Stimulated activated CD8-positive, alpha-beta memory T cell treated with anti-CD3 and anti-CD28 coated beads, Interleukin-15, amount 100 ng/mL, for 24 hours (primary cell): ENCODE measurements at places on chromosomes 5 and 9.

DNA sequence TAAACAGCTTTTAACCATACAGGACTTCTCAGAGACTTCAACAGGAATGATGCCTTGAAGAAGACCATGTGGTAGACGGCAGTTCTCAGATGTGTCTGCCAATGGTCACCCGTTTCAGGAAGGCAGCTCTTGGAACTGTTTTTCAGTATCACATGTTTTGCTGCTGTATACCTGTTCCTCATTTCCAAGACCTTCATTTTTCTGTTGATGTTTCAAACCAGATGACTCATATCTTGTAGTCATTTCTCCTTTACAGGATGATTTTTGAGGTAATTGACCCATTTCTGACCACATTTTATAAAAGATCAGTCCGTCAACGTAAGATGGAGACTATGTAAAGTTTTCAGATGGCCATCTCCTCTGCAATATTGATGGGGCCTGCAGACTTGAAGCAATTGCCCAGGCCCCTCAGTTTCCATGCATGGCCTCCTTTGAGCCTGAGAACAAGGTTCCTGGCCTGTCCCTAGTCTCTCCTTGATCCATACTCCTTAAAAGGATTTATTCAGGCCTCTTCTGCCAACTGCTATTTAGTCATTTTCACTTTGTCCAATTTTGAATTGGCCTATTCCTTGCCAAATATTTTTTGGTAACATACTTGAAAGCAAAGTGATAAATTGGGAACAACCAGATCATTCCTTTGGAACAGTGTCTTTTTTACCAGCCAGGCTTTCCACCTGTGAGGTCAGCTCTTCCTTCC is 128.6 kb downstream of the PDZD2 start:
- no peak for DNase-seq

- DNase-seq = no peak
Measured at GRCh38 chr5:34656001-34656699, at the start of gene RAI14. TSS of gene RAI14 (plus strand) at chr5:34656328. CDS start at chr5:34686920, 30,592 bp downstream.

DNA sequence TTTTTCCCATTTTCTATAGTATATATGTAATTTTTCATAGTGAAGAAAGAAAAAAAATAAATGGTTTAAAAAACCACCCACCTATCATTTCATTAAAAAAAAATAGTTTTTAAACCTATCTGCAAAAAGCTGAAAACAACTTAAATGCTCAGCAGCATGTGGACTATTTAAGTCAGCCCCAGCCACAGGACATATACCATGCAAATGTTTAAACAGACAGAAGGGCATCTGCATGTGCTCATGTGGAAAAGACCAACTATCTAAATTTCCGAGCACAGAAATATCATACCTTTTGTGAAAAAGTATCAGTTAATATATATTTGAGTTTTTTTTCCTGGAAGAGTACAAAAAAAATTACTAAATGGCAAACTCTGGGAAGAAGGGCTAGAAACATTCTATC is 143.4 kb downstream of the EPB41L4A start:
- DNase-seq = no peak

- no peak for DNase-seq
Measured at GRCh38 chr9:134960701-134961181, 43.0 kb upstream of the FCN1 start.

DNA sequence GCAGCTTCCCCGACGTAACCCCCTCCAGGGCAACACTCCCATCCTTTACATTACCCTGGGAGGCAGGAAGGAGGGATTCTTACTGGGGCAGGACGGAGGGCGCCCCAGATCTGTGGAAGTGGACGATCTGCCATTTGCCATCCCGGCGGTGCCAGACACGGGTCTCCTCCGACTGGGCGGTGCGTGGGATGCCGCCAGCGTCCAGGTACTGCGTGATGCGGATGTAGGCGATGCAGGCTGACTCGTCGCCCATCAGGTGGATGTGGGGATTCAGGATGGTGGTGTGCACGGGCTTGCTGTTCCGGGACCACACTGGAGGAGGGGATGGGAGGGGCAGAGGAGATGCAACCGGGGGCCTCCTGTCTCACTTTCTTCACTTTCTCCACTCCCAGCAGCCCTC is 33.0 kb downstream of the SLC6A7 start:
- DNase-seq = no peak

- DNase-seq = no peak
Measured at GRCh38 chr9:98168153-98168780, 24.2 kb downstream of the CORO2A start.

DNA sequence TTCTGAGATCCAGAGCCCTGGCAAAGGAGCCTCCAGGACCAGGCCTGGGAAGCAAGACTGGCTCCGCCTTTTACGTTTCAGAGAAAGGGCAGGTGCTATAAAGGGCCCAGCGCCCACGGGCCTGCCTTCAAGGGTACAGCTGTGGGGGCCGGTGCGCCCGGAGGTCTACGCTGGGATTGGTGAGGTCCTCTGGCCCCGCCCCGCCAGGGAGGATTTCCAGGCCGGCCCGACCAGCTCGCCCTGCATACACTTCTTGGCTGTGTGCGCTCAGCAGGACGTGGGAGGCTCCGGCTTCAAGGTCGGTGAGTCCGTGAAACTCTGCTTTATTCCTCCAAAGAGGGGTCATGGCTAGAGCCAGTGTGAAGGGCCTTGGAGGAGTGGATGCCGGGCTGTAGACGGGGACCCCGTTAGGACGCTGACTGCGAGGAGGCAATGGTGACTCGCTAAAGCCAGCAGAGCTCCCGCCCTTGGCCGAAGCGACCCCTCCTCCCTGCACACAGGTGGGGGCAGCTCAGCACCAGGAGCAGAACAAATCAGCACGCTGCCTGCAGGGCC is at the start of gene CKMT2:
TSS of gene CKMT2 (plus strand) at position 243 of the 555 bp plus-strand sequence. CDS start 17,811 bp downstream, outside the sequence.
- no peak for DNase-seq

- no peak for DNase-seq
Measured at GRCh38 chr9:107106416-107106815, 176.7 kb upstream of the RAD23B start.

DNA sequence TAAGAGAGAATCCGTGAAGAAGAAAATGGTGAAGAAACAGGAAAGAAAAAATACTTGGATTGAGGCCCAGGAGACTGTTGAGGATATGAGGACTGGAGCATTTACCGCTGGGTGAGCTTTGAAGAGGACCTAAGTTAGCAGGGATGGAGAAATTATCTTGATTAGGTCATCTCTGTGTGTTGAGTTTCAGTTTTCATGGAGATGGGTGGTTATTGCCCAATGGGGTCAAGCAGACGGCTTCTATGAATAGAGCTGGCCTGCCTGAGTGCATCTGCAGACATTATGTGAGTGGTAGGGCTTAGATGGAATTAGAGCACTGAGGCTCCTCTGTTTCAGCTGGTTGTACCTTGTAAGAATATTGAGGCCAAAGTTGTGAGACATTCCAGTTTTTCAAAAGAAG is 245.4 kb upstream of the FBXL7 start:
- DNase-seq = no peak

DNA sequence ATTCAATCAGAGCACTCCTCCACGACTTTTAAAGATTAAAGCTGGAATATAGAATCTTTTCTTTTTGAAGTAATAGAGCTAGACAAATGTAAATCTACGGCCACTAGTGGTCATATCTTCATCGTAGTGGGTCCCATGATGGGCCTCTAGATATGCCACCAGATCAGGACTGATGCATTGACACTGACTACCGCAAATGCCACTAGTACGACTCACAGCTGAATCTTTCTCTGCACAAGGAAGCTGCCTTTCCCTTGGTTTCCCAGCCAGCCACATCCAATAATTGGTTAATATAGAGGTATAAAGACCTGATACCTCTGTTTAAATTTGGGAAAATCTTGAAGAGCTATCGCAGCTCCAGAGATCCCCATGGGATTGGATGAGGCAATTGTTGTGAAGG is 37.8 kb upstream of the ADRB2 start:
- DNase-seq = no peak

DNA sequence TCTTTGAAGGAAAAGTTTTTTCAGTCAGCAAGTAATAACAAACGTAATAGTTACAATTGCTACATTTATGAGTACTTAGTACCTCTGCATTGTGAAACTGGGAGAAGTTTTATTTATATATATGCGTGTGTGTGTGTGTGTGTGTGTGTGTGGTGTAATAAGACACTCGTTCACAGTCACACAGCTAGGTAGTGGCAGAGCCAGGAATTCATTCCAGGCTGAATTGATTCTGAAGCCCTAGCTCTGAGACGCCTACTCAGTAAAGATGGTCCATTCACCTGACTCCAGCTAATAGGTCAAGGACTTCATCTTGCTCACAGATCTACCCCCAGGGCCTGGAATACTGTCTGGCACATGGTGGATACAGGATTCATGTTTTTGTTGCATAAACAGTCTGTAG is 13.6 kb upstream of the CAST start:
- DNase-seq = no peak

DNA sequence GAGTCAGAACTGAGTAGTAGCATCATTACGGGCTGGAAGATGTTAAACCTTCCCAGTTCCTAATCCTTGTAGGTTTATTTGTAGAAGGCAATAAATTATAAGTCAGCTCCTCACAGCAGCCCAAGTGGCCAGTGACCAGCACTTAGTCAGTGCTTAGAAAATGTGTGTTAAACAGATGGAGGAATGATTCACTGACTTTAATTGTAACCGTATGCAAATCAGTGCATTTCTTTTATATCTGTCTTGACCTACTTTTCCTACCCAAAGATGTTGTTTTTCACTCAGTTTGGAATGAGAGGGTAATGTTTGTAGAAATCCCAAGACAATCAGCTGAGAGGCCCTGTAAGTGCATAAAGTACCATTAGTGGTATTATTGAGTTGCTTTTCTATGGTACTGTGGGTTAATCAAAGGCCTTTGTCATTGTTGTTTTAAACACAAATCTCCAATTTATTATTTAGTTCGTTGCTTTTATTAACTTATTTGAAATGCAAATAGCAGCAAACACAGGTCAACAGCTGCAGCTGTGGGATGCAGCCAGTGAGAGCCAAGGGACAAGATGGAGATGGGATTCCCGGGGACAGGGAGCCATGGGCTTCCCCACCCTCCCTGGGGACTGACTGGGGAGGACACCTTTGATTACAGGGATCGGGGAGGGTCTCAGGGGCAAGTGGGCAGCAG is 49.8 kb downstream of the MAP1B start:
- no peak for DNase-seq

DNA sequence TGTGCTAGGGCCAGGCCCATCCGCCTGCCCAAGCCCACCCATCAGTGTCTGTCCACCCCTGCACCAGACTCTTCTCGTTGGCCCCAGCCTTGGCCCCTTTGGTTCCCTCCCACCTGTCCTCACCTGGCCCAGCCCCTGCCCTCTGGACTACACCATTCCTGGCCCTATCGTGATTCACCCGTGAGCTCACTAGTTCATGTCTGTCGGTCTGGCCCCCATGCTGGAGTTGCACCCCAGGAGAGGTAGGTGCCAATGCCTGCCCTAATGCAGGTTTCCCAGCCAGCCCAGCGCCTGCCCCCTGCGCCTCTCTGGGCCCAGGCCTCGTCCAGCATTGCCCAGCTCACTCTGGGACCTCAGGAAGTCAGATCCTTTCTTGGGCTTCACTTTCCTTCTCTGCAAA is 115.4 kb upstream of the LMX1B start:
- DNase-seq = no peak

- no peak for DNase-seq
Measured at GRCh38 chr5:65149827-65150226, 331.9 kb downstream of the ADAMTS6 start.

GRCh38 chr5:10913181-10913810 is 152.3 kb upstream of the DAP start:
- no peak for DNase-seq

- no peak for DNase-seq
Measured at GRCh38 chr9:72588336-72588735, 66.9 kb downstream of the TMC1 start.

GRCh38 chr5:173451031-173451430 is 122.8 kb upstream of the STC2 start:
- no peak for DNase-seq

GRCh38 chr5:89534331-89534730 is 651.3 kb upstream of the MEF2C start:
- DNase-seq = no peak

- DNase-seq = no peak
Measured at GRCh38 chr9:136848393-136849037, 694 bp upstream of the PHPT1 start.

GRCh38 chr9:3647652-3648051 is 121.9 kb upstream of the RFX3 start:
- no peak for DNase-seq

DNA sequence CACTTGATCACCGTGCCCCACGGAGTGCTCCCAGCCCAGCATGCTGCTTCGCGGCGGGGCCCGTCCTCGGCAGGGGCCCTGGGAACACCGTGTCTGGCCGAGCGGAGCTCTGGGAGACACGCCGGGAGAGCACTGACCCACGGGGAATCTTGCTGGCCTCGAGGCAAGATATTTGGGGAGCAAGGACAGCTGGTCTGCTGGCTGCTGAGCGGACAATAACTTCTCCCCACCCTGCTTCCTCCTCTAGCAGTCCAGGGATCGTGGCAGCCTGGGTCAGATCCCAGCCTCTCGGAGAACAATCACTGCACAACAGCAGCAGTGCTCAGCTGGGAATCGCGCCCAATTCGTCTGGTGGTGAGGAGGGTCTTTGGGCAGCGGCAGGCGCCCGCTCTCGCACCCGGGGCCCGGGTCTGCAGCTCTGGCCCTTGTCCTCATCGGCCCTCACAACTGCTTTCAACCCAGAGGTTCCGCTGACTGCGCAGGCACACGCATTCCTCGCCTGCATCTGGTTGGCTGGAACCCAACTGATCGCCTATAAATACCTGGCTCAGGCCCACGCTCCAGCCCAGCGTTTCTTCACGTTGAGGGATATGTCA is 43.4 kb downstream of the DBH start:
- DNase-seq = no peak

DNA sequence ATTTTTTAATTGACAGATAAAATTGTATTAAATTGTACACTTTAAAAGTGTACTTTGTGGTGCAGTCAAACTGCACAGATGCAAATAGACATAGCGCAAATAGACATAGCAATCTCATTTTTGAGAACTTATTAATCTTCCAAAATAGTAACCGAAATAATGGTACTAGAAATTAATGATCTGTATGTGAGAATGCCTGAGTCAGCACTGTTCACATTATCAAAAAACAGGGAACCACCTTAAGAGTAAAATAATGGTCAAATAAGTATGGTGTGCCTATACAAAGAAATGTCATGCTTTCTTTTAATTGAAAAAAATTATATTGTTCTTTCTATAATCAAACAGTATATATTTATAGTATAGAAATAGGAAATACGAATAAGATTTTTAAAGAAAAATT is 461.9 kb downstream of the EFNA5 start:
- DNase-seq = no peak

GRCh38 chr9:98328770-98329169 is 73.3 kb upstream of the TBC1D2 start:
- no peak for DNase-seq

DNA sequence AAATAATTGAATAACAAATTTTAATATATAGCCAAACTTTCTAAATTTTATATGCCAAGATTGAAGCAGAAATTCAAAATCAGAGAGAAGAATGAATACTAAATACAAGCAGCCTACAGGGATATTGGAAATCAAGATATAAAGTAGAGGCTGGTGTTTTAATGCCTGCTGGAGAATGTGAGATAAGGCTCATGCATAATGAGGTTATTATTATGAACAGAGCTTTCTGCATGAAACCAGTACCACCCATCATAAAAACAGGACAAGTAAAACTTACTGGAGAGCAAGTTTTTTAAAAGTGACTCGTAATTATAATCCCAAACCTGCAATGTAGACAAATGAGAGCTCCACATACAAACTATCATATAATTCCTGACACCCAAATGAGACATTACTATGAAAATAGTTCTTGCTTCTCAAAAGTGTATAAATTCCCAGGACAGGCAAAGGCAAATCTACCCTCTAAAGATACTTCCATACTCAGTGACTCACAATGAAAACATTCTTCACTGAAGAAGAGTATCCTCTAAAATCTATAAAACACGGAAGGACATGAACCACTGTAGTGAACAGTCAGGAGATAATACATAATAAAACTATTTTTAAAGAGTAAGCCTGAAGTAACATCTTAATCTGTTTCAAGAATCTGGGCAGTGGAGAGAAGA is 532.0 kb upstream of the GRAMD2B start:
- DNase-seq = no peak
